ENCODE measurements at places on chromosomes 1 and 21.

- peak; percentile 20 for DNase-seq
Measured at GRCh38 chr1:113760102-113761080, 1.1 kb upstream of the PHTF1 start.

DNA sequence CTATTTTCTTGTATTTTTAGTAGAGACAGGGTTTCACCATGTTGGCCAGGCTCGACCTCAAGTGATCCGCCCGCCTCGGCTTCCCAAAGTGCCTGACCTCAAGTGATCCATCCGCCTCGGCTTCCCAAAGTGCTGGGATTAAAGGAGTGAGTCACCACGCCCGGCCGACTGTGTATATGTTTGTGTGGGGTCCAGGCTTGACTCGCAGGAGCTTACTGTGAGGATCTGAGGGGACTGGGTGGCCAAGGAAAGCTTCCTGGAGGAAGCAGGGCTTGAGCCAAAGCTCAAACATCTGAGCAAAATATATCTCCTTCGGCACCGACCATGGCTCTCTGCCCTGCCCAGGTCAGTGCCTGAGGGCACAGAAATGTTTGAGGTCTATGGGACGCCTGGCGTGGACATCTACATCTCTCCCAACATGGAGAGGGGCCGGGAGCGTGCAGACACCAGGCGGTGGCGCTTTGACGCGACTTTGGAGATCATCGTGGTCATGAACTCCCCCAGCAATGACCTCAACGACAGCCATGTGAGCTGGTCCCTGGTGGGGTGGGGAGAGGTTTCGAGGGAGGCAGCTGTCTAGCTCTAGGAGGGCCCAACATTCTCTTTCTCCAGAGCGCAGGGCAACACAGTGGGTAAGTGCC is 10.5 kb downstream of the PADI3 start:
- DNase-seq = no peak

DNA sequence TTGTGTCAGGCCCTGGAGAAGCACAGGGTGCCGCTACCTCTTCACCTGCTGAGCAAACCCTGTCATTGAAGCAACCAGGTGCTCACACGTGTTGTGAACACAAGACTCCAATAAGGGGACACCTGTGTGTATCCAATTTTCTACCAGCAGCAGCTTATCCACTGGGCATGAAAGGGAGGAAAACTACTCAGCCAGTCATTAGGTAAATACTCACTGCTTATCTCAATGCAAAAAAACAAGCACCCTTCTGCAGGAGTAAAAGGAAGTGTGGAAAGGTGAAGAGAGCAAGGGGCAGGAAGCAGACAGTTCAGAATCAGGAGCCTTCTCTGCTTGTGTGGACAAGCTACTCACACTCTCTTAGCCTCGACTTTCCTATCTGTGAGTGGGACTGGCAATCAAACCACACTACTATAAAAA is 148.9 kb downstream of the ETS2 start:
- DNase-seq = no peak

DNA sequence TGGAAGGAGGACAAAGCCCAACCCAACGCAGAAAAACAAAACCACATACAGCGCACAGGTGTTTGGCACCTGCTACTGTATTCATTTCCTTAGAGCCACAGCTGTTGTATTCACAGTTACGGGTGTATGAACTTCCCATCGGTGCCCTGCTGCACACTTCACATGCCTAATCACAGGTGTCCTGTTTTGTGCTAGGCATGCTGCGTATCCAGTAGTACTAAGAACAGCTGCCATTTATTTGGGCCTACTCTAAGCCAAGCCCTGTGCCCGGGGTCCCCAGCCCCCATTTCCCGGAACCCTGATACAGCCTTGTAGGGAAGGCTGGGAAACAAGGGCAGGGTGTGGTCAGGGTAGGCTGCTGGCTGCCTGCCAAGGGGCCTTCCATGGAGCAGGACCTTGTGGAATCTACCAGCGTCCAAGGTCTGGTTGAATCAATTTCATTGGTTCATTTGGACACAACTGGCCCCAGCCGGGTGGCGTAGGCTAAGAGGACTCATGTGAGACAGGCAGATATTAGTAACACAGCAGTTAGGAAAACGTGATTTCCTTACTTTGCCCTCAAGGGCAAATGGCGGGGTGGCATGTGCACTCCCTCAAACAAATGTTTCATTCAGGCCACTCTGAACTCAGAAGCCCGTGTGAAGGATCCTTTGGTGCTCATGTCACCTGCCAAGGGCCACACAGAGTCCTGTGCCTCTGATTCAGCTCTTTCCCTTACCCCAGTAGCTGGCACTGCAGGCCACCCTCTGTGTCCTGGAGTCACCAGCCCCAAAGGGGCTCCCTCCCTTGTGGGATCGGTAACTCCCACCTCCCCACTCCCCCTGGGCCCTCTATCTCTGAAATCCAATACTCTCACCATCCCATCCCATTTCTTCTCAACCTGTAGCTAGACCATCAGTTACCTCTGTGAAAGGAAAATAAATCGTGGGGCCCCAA is 986 bp upstream of the RNF186 start:
- DNase-seq = peak; percentile 91

GRCh38 chr1:15004396-15004795 is 149.2 kb upstream of the TMEM51 start:
- DNase-seq = no peak

DNA sequence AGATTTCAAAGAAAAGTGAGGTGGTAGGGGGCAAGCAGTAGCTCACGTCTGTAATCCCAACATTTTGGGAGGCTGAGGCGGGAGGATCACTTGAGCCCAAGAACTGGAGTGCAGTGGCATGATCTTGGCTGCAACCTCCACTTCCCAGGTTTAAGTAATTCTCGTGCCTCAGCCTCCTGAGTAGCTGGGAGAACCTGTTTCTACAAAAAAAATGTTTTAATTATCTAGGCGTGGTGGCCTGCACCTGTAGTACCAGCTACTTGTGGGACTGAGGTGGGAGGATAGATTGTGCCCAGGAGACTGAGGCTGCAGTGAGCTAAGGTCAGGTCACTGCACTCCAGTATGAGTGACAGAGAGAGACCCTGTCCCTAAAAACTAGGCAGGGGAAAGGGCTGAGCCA is 2.6 kb upstream of the TSPAN1 start:
- no peak for DNase-seq

GRCh38 chr1:67652800-67653199 is 32.2 kb upstream of the GADD45A start:
- DNase-seq = no peak

GRCh38 chr1:115035652-115036051 is 6.0 kb downstream of the TSHB start:
- DNase-seq = no peak

- no peak for DNase-seq
Measured at GRCh38 chr1:201180901-201181300, 9.7 kb upstream of the IGFN1 start.

DNA sequence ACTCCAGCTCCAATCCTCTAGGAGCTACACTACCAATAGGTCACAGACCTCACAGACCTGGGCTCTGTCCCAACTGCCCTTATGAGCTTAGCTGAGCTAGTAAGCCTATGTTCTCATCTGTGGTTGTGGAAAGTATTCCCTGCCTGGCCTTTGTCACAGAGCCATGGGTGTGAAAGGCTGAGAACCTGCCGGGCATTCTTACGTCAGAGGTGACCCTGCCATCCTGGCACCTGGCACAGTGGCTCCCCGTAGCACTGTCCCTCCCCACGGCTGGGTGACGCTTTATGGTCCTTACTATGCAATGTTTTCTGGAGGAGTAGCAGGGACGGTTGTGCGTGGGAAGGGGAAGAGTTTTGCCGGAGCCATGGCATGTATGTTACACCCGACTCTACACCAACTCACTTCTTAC is 3.5 kb downstream of the TNFRSF1B start:
- DNase-seq = no peak

GRCh38 chr1:170586321-170587252 is 54.6 kb downstream of the GORAB start:
- DNase-seq = no peak

GRCh38 chr1:248417854-248418253 is 15.0 kb downstream of the OR2T1 start:
- no peak for DNase-seq

DNA sequence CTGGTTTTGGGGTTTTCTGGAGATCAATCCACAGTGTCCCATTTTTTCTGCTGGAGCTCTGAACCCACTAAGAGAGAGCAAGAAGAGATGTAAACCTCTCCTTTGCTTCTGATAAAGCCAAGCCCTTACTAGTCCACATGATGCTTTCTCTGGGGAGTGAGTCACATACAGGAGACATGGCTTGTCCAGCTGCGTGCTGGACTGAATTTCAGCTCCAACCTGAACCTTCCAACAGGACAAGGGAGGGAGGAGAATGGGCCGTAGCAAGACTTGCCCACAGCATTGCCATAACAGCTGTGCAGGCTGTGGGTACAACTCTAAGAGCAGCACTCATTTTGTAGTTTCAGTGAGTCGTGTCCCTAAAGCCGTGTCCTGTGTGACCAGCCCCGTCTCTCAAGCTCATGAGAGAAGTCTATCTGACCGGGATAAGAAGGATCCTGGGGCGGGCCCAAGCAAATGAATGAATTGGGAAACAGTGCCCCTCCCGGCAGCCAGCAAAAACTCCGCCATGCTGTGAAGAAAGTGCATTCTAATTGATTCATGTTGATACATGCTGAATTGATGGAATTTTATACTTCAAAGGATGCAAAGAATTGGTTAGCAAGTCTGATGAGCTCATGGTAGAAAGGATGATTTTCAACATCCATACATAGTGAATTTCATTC is 195.2 kb downstream of the GABPA start:
- no peak for DNase-seq

DNA sequence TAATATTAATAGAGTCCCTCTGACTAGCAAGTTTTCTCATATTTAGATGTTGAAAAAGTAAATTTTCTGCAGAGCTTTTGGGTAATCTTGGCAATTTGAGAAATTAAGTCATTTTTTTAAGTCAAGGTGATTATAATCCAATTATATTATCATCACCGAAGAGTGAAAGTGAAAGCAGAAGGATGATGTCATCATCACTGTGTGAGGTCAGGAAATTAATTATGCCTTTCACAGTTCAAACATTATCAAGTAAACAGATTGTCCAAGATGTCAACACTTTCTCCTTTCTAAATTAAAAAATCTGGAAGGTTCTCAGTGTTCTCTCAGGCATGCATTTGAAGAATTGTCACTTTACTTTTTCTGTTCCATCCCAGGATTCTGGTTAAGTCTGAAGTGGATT is 296.0 kb downstream of the TBX15 start:
- no peak for DNase-seq
